ENCODE measurements at places on chromosomes 4 and X.

DNA sequence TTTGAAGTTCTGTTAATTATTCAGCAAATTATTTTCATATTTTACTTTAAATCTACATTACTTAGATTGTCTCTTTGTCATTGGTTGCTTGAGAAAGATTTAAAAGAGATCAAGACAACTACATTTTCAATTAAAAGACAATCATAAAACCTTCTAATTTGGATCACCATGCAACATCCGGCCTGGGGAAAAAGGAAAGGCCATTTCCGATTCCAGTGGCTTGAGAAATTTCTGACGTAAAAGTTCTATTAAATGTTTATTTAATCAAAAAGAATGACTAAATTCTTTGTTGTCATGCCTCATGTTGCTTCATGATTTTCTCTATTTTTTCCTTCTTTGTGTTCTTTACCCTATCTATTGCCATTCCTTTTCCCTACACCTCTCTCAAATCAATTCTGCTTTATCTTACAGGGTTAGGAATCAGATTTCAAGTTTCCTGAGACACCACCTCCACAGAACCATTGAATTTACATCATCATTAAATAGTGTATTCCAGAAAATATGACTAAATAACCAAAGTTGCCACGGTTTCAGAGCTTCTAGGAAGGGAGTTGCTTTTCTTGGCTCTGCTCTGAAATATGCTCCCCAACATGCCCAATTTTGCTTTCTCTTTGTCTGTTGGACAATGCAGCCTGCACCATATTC, 124.6 kb upstream of the ACSL4 start:
- DNase-seq, result no peak

DNA sequence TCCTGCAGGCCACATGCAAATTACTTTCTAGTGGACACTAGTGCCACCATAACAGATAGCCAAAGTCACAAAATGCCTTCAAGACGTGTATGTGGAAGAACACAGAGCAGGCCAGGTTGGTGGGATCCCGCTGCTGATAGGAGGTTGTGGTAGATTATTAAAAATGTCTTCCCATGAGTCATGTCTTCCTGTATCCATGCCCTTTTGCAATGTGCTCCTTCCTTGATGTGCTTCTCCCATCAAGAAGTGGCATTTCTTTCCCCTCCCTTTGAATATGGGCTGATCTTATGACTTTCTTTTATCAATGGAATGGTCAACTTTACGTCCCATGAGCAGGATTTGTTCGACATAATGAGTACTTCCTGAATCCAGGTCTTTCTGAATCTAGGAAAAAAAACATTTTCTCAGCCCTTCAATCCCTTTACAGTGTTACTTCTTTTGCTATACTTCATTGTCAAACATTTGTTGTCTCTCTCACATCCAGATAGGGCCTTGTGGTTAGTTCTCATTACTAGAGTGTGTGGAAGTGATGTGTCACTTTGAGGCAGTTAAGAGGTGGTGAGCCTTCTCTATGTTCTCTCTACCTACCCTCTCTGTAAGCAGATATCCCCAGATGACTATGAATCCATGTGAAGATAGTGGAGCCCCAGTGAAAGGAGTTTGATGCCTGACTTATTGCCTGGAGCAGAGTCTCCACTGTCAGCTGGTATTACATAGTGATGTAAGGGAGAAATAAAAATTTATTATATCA, 519.2 kb upstream of the DIPK2B start:
- DNase-seq, result no peak

DNA sequence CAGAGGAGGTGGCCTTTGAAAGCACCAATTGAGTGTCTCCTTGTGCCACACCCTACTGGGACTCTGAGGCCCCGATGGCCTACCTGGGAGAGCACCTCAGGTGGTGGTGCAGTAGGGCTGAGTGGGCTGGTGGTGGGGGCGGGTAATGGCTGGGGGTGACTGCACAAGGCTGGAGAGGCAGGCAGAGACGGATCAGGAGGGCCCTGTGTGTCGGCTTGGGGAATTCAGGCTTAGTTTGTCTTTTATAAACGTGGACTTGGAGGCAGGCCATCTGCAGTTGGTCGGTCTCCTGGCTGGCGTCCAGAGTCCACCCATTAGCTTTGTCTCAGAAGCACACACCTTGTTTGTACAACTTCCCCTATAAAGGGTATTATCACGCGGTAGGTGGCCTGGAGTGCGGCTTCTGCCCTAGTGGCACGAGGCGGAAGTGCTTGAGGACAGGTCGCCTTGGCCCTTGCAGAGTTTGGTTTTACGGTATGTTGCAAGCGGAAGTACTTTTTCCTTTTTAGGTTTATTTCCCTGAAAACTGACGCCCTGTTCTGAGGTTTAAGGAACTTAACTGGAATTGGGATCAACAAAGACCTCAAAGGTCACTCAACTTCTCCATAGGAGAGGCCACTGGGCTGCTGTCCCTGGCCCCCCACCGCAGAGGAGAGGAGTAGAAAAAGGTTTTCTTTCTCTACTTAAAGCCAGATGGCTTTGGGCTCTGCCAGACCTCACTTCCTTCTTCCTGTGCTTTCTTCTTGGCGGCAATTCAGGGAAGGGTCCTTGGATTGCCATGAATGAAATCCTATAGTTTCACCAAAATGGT, 8.0 kb downstream of the TBC1D14 start:
- no peak for DNase-seq

GRCh38 chr4:48669086-48669485, 111.0 kb downstream of the FRYL start:
- DNase-seq, result no peak

DNA sequence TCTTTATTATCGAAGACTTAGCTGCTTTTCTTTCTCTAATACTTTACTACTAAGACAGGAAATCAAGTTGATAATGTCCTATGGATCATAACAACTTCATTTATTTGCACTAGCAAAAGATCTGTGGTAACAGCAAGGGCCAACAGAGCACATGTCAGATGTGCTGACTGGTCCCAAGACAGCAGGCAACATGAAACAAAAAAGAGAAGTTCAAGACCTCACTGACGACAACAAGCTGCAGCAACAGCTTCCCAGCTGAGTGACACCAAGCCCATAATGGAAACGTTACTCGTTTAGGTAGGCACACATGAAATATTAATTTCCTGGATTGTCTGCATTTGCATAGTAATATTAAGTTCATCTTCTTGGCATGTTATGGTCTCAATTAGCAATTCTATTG, 126.9 kb downstream of the UNC5C start:
- DNase-seq, result no peak

DNA sequence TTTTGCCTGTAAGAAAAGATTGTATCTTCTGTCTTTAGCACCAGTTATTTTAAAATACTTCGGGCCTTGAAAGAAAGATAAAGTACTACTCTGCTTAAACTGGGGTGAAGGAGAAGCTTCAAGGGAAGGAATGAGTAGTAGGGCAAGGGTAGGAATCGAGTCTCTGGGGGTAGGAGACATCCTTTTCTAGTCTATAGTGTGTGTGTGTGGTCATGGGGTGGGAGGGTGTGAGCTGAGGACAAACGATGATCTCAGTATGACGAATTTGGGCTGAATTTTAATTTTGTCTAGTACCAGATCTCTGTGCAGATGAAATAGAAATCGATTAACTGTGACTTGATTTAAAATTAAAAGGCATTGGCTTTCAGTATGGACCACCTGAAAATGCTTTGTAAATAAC, 3.3 kb upstream of the MYOZ2 start:
- DNase-seq, result no peak

DNA sequence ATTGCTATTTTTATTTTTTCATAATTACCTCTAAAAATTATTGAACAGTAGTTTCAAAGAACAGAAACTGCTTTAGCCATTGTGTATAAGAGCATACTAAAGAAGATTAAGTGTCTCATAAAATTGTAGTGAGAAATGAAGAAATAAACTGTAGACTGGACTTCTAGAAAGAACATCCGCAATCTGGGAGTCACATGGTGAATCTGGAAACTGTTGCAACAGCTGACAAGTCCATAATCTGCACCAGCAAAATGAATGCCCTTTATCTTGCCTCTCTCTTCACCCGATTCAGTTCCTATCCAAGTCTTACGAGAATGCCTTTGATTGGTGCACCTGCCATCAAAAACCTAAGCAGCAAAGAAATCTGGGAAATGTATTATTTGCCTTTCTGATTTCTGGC, 312.9 kb downstream of the NAF1 start:
- no peak for DNase-seq

GRCh38 chr4:183111452-183111885, 12.4 kb downstream of the WWC2 start:
- DNase-seq, result no peak

GRCh38 chr4:186746581-186746980, 22.9 kb upstream of the FAT1 start:
- no peak for DNase-seq

DNA sequence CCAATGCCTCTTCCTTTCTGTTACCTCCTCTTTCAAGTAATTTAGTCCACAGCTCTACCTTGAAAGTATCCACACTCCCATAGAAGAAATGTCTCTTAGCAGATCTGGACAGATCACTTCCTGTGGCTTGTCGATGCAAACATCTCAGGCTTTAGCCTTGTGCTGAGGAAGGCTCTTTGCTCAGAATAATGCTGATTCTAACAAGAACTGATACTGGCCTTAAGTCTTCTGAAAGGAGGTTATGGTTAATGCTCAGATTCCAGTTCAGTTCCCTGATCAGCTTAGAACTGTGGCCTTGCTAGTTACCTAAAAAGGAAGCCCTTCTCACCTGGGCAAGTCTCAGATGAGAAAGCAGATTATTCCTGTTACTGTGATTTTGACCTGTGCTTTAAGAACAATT, 230.1 kb upstream of the FAT4 start:
- no peak for DNase-seq

DNA sequence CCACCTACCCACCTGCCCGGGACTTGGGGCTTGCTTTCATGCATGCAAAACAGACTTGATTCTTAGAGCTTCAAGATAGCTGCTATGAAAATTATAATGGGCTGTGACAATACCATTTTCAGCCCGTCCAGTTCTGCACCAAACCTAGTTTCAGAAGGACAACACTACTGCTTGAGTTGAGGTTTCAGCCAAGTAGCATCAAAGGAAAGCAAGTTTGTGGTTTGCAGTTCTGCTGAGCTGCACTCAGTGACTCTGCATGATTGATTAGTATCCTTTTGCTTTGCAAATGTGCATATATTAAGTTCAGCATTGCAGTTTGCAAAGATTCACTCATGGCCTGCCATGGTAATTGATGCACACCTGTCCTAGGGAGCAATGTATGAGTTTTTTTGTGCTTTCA, 442.7 kb downstream of the RPA4 start:
- DNase-seq, result no peak

DNA sequence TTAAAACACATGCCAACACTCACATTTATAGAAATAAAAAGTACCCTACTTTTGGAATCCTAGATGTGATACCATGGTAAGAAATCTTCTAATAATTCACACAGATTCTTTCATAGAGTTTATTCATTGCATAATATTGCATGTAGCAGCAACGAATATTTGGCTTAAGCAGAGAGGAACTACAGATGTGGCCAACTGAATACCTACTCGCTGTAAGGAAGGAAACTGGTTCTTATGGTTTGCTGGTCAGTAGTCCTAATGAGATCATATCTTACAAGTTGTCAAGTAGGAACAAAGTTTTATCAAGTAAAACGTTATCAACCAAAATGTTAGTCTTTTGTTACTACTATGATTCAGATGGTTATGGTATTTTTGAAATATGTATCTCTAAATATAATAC, 996.1 kb downstream of the PDHA2 start:
- DNase-seq, result no peak

DNA sequence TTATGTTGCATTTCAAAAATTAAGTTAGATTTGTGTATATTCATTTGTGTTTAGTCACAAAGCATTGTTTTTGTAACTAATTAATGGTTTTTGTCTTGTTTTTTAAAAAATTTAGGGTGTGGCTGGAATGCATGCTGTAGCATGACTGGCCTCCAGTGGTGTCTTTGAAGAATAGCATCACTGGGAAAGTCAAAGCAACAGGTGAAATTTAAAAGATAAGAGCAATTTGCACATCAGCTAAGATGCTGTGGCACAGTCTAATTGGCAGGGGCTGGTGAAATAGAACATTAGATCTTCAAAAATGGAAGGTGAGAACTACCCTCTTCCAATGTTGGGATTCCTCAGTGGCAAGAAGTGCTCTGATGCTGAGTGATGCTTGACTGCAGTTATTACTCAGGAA, 45.3 kb downstream of the ANK2 start:
- DNase-seq, result no peak

DNA sequence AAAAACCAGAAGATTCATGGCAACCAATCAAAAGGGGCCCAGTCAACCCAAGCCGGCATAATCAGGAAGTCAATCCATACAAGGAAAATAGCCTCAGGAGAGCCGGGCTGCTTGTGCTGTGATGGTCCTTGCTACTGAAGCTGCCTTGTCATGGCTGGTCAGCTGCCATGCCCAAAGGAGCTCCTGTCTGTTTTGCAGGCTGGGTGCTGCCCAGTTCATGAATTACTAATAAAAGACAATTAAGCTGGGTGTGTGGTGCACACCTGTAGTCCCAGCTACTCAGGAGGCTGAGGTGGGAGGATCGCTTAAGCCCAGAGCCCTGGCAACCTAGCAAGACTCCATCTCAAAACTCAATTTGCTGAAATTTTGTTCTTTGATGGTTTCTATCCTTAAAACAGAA, 16.0 kb upstream of the CTBP1 start:
- DNase-seq, result no peak

DNA sequence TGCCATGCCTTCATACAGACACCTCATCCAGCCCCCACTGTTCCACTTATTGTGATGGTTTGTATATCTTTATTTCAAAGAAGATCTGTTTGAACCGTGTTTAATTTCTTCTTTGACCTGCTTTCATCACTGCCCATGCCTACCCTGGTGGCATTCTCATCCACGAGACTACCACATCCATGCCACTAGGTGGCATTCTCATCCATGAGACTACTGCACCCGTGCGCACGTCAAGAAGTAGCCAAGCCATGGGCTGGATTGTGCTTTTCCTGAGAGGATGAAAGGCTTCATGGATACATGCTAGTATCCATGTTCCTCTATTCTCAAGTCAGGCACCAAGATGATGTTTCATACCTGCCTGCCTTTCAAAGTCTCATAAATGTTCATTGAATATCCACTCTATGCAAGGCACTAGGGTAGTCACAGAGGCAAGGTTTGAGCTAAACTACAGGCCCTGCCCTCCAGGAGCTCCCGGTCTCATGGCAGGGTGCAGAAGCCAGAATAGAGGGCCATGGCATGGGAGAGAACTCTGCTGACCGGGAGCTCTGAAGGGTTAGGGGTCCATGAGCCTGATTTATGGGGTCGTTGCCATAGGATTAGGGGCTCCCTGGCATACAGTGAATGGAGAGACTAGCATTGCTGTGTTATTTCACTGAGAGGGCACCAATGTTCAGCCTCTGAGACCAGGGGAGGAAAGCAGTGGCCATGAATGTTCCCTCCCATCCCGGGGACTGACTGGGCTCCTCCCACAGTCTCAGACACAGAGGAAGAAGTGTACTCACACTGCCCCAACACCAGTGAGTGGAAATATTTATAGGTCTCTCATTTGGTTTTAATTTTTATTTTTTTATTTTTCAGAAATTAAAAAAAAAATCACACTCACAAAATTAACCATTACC, 24.8 kb upstream of the EOLA2 start:
- no peak for DNase-seq

- no peak for DNase-seq
Measured at GRCh38 chrX:16212436-16212835, 45.2 kb downstream of the MAGEB17 start.

GRCh38 chr4:86910369-86910768, 18.1 kb upstream of the C4orf36 start:
- no peak for DNase-seq

Data from activated T-cell treated with anti-CD3 and anti-CD28 coated beads for 4 hours (primary cell).